ENCODE measurements at places on chromosomes 11 and 22.

DNA sequence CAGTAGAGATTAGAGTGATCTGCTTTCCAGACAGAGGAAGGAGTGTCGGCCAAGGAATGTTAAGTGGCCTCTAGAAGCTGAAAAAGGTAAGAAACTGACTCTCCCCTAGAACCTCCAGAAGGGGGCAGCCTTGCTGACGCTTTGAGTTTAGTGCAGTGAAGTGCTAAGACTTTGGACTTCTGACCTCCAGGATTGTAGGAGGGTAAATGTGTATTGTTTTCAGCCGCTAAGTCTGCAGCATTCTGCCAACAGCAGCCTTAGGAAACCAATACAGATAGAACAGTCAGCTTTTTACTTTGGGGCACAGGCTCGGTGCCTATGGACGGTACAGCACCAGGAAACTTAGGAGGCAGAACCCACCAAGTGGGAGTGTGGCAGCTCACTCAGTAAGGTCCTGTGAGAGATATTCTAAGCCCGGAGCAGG is 3.6 kb upstream of the TBC1D22A start:
- DNase-seq, result peak; percentile 59

GRCh38 chr22:24803064-24803542 is 2.9 kb upstream of the SGSM1 start:
- DNase-seq, result peak; percentile 39

DNA sequence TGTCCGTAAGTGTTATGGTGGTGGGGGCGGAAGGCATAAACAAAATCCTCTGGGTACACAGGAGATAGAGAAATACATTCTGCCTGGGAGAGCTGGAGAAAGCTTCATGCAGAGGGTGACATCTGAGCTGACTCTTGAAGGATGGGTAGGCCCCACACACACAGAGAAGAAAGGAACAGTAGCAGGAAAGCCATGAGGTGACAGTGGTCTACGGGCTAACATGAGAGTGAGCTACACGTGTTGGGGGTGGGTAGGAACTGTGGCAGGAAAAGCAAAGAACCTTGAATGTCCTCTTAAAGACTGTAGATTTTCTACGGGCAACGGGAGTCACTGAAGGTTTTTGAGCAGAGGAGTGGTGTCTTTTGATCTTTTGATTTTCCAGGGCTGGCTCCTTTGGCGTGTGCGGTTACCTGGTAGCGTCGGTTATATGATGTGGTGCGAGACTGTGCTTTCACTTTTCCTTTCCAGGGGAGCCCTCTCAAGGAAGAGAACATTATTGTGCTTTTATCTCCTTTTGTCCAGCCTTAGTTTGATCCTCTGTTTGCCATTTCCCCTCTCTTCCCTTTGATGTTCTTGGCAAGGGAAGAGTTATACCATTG is 39.7 kb downstream of the ADAMTS8 start:
- DNase-seq, result no peak

- DNase-seq, result no peak
Observed at GRCh38 chr22:25027043-25027906, 74.8 kb downstream of the KIAA1671 start.

GRCh38 chr22:20021196-20022181 is 579 bp downstream of the TANGO2 start:
- DNase-seq, result no peak

DNA sequence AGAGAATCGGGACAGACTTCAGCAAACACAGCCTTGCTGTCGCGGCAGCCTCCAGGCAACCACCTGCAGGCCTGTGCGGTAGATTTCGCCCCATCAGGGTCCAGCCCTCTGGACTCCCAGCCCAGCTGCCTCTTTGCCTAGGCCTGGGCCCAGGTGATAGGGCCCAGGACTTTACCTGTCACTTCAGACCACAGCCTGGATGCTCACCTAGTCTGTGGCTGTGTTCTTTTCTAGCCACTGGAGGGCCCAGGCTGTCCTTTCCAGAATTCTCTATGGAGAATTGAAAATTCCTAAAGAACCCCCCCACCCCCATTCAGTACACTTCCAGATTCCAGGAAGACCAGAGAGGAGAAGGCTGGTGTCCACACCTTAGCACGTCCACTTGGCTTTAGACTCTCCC is 30.6 kb upstream of the RAB1B start:
- DNase-seq, result no peak

DNA sequence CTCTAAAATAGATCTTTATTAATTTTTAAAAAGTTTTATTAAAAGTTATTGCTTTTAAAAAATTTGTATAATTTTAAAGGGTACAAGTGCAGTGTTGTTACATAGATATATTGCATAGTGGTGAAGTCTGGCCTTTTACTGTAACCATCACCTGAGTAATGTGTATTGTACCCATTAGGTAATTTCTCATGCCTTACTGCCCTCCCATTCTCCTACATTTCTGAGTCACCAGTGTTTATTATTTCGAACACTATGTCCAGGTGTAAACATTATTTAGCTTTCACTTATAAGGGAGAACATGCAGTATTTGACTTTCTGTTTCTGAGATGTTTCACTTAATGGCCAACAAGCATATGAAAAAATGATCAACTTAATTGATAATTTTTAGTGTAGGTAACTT is 2.3 kb downstream of the OR51G1 start:
- DNase-seq, result no peak

GRCh38 chr11:58928691-58929090 is 10.6 kb upstream of the GLYATL1 start:
- DNase-seq, result no peak

DNA sequence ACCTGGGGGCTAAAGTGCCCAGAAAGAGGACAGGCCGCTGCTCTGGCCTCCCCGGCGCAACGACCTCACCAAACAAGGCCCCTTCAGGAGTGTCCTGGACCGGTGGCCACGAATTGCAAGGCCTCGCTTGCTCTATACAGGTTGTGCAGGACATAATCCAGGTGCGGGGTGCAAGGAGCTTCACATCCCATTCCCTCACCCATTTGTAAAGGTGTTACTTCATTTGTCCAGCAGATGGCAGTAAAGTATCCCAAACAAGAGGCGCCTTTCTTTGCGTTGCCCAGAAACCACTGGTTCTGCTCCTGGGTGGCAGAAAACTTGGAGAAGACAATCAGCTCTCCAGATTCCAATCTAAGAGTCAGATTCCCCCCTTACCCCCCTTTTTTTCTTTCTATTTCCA is 35.9 kb upstream of the PRDM11 start:
- DNase-seq, result peak; percentile 68

GRCh38 chr11:104765401-104766095 is 132.7 kb downstream of the CASP12 start:
- no peak for DNase-seq

DNA sequence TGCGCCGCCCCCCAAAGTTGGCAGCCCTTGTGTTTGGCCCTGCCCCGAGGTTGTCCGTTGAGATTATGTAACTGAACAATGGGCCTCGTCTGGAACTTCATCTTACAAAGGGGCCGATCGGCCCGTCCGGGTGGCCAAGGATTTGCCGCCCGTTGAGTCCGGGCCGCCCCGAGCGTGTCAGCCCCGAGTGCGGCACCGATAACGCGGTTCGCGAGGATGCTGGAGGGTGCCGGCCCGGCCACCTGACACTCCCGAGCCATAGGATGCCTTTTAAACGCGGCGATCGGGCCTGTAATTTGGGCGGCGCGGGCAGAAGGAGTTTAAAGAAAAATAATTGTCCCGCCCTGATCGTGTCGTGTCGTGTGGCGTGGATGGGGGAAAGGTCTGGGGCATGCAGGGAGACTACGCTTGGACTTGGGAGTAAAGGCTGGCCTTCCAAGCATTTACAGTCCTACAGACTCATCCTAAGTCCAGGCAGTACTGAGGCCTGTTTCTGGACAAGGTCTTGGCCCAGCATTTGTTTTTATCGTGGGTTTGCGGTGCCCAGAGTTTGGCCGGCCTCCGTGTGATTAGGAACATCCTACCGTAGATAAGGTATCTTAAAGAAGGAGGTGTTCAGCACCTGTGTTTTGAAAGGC is 1.3 kb downstream of the WEE1 start:
- no peak for DNase-seq

DNA sequence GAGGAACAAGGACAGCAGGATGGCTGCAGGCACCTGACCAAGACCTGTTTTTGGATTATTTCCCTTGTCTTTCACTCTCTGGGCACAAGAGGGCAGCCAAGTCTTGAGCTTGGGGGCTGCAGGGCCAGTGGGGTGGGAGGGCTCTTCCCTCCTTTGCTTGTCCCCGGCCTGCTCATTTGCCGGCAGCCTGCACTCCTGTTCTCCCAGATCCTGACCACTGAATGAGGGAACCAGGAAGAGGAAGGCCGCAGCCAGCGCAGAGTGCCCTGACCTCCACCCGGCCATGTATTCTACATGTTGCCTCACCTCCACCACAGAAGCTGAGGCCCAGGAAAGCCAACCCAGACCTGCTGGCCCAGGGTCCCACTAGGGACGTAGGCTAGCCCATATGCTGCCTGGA is 15.5 kb upstream of the NNMT start:
- DNase-seq, result no peak

- DNase-seq, result no peak
Observed at GRCh38 chr22:20763630-20764470, 10.1 kb upstream of the SERPIND1 start.

DNA sequence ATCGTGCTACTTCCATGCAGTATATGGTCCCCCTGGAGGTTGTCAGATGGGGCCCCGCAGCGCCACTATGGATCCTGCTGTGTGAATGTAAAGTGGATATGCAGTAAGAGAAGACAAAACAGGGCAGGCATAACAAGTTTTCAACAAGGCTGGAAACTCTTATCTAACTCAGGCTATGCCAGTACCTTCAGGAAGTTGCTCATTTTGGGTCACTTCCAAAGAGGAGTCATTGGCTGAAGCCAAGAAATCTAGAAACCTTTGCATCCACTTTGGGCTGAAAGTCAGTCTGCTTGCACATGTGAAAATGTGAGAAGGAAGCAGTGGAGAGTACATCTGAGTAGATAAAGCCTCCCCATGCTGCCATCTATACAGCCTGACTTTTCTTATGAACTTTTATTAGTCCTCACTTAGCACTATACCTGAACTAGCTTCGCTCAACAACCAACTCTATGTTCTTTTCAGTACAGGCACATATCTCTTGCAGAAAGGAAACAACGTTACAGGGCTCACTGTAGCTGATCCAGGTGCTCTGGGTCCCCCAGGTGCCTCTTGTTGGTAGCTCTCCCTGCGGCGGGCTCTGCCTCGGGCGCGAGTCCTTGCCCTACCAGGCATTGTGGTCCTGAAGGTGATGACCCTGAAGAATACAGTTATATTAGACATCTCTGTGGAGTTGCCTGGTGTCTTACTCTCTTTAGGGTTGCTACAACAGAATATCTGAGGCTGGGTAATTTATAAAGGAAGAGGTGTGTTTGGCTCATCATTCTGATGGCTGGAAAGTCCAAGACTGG is 12.4 kb downstream of the PIWIL3 start:
- DNase-seq, result no peak

DNA sequence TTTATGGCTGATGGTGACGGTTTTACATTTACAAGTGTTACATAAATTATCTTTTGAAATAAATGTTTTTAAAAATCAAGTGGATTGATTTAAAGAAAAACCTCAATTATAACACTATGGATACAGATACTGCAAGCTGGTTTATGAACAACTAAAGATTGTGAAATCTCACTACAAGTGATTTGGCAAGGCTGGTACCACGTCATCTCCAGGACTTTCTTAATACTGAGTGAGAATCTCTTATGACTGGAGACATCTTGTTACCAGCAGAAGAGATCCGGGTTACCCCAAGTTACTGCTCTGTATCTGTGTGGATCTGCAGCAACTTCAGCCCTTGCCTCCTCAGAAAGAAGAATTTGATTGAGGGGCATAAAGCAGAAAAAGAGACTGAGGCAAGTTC is 452.9 kb downstream of the MN1 start:
- DNase-seq, result no peak

GRCh38 chr11:76665172-76665571 is 5.4 kb downstream of the LRRC32 start:
- no peak for DNase-seq

GRCh38 chr11:109062871-109063270 is 359.1 kb upstream of the C11orf87 start:
- no peak for DNase-seq

GRCh38 chr11:122785031-122785541 is 53.2 kb upstream of the CRTAM start:
- no peak for DNase-seq

DNA sequence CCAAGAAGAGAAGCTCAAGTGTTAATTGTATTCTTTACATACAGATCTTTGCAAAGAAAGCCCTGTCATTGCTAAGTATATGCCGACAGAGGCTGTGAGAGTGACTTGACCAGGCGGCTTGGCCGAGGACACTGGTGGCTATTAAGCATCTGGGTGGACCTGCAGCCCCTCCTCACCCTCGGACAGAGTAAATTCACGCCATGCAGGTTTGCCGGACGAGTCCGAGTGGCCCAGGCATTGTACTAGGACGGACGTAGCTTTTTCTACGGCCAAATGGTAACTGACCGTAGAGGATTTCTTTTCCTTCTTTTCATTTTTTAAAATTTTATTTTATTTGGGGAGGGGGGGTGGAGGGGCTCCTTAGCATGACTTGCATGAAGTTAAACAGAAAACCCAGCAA is 47.0 kb downstream of the KCNC1 start:
- no peak for DNase-seq

DNA sequence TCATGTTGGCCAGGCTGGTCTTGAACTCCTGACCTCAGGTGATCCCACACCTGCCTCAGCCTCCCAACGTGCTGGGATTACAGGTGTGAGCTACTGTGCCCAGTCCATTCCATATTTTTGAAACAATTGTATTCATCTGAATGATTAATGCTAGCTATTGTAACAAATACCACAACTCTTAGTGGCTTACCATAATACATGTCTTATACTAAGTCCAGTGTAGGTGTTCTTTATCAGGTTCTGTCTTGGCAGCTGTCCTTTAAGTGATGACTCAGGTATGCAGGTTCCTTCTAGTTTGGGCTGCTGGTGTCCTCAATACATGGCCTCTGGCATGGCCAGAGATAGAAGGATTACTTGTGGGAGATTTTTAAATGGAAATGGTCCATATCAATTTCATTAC is 39.0 kb downstream of the UVRAG start:
- no peak for DNase-seq

DNA sequence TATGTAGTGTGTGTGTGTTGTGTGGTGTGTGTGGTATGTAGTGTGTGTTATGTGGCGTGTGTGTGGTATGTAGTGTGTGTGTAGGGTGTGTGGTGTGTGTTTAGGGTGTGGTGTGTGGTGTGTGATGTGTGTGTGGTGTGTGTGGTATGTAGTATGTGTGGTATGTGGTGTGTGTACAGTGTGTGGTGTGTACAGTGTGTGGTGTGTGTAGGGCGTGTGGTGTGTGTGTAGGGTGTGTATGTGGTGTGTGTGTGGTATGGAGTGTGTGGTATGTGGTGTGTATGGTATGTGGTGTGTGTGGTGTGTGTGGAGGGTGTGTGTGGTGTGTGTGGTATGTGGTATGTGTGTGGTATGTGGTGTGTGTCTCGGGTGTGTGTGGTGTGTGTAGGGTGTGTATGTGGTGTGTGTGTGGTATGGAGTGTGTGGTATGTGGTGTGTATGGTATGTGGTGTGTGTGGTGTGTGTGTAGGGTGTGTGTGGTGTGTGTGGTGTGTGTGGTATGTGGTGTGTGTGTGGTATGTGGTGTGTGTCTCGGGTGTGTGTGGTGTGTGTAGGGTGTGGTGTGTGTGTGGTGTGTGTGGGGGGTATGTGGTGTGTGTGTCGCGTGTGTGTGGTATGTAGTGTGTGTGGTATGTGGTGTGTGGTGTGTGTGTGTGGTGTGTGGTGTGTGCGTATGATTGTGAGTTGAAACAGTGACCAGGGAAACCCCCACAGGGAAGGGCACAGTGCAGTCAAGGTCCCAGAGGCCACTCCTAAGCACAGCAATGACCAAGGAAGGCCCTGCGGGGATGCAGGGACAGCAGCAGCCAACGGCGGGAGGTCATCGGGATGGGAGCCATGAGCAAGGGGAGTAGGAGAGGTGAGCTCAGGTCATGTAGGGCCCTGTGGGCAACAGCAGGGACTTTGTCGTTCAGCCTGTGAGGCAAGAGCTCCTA is 2.9 kb upstream of the PPP6R2 start:
- DNase-seq, result no peak

- DNase-seq, result peak; percentile 38
Observed at GRCh38 chr11:128841461-128842072, 25.5 kb downstream of the KCNJ1 start.

Data from memory B cell (primary cell).